ENCODE measurements at places on chromosomes 1 and 21.

DNA sequence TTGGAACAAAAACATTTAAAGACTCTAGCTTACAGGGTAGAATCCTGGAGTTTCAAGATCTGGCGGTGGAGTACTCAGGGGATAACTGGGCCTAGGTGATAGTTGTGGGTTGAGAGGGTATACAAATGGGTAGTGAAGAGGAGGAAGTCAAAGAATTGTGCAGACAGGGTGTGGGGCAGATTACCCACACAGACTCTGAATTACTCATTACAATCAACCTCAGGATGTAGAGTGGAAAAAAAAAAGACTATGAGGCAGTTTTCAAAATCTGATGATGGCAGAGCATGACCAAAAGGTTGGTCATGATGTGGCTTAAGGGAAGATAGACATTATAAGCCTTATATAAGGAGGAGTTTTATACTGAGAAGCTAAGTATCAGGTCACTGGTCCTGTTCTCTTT is 44.1 kb upstream of the GLIS1 start:
- DNase-seq: no peak

DNA sequence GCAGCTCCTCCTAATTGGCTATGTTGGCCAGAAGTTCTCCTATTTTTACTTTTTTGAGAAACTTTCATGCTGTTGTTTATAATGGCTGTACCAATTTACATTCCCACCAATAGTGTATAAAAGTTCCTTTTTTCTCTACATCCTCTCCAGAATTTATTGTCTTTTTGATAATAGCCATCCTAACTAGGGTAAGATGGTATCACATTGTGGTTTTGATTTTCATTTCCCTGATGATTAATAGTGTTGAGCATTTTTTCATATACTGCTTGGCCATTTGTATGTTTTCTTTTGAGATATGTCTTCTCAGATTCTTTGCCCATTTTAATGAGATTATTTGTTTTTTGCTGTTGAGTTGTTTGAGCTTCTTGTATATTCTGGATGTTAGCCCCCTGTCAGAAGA is 46.8 kb downstream of the NTMT2 start:
- no peak for DNase-seq

GRCh38 chr1:151715726-151716404 is 738 bp downstream of the CELF3 start:
- no peak for DNase-seq

GRCh38 chr1:159927849-159928431 is 2.6 kb upstream of the TAGLN2 start:
- no peak for DNase-seq
